Fibroblast of villous mesenchyme (primary cell): ENCODE measurements at places on chromosomes 3 and 15. TPM values are rescaled to one million over a fixed set of nuclear protein-coding genes. Genes with fewer than 3 reads are reported as not detected.

GRCh38 chr3:27253831-27254230 lies 115.4 kb downstream of the NEK10 start:
- DNase-seq: peak; percentile 10

- DNase-seq: peak; percentile 44
These were observed 19.6 kb upstream of the HCN4 start for GRCh38 chr15:73388256-73388781.

DNA sequence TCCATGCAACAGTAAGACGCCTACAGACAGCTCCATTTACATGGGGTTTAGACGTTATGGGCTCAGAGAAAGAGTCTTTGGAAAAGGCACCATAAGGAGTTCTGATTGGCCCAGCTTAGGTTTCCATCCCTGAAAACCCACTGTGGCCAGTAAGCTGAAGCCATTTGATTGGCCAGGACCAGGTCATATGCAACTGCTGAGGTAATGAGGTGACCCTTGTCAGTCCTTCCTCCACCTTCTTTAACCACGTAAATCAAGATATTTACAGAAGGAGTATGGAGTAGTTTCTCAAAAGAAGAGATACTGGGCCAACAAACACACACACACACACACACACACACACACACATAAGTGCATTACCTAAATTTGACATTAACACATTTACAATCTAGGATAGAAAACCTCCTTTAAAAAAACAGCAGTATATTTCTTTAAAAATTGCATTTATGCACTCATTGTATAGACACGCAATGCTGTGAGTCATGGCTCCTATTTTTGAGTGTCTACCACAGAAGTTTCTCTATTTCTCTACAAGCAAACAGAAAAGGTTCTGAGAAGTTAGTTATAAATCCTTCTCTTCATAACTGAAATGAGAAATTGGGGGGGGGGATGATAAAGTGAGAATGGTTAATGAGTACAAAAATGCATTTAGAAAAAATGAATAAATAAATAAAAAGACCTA lies 16.3 kb upstream of the MB21D2 start:
- no peak for DNase-seq

GRCh38 chr3:129625072-129625874 lies 18.8 kb upstream of the PLXND1 start:
- no peak for DNase-seq

DNA sequence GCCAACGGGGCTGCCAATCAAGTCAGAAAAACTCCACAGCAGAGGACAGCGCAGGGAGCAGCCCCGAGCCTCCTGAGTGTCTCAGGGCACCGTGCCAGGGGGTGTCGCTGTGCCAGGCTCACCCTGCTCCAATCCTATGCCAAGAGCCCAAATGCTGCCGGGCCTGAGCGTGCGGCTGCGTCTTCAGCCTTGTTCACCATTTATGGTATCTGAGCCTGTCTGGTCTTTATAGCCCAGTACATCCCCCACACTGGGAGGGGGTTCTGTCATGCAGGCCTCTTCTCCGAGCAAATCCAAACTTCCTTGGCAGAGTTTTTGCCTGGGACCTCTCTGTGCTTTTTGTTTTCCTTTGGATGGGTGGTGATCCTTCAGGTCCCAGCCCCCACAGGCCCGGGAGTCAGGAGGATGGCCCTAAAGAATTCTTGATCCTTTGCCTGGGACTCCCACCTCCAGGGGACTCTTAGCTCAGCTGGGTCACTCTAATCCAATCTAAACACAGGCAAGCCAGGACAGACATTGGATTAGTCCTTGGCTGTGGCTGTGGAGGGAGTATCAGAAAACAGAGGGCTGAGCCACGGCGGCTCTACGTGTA lies 135.1 kb upstream of the HACD2 start:
- DNase-seq: no peak

DNA sequence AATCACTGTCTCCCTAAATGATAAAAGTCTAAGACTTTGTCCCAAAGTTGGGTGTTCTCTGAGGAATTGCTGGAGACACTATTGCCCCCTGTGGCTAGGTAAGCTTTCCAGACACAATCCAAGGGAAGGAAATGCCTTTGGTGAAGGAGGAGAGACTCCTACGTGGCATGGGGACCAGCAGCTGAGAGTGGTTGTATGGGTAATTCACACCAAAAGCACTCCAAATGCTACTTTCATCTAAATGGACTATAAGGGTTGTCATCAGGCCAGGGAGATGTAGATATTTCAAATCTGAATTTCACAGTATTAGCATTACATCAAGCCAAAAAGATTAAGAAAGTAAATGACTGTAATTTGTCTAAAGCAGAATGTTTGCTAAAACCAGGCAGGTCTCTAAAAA lies 400.8 kb upstream of the THBS1 start:
- no peak for DNase-seq

GRCh38 chr3:99176169-99176964 lies 274.9 kb upstream of the DCBLD2 start:
- peak; percentile 72 for DNase-seq

DNA sequence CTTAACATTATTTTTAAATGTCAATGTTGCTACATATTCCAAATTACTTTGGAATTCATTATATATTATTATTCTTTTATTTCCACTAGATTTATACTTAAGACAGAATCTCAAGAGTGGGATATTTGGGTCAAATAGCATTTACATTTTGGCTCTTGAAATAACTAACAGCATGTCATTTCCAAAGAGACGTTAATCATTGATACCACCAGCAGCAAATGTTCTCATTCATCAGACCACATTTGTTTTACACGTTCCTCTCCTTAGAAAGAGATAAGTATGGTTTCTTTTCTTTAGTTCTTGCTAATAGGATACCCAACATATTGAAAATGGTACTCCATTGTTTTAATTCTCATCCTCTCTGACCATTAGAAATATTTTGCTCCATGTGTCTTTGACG lies 229.8 kb downstream of the LPP start:
- DNase-seq: no peak

DNA sequence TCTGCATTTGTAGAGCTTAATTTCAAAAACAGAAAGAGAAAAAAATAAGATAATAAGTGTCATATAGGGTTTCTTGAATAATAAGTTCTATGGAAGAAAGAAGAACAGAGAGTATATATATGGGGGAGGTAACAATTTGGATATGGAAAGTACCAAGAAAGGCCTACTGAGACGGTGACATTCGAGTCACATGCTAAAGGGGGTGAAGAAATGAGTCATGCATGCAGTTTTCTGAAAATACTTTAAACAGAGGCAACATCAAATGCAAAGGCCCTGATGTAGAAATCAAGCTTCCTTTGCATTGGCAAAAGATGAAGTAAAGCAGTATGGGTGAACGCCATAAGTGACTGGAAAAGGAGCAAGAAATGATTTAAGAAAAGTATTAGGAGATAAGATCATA lies 371.6 kb upstream of the ZNF385D start:
- no peak for DNase-seq

GRCh38 chr15:35728219-35728940 lies 182.4 kb upstream of the DPH6 start:
- DNase-seq: peak; percentile 53

DNA sequence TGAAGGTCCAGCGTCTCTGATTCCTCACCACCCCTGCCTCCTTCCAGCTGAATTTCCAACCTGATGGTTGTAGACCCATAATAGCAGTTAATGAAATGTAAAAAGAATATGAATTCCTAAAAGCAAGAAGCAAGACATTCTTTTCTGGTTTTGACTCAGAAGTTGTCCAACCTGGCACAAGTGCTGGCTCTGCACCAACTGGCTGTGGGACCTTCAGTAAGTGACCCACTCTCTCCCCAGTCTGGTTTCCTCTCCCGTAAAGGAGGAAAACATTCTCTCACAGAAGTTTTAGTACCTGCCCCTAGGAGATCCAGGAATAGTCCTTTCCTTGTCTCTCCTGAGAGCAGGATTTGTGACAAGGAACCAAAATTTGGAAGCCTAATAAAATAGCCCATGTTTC lies 236.9 kb upstream of the TRIM42 start:
- DNase-seq: peak; percentile 5

DNA sequence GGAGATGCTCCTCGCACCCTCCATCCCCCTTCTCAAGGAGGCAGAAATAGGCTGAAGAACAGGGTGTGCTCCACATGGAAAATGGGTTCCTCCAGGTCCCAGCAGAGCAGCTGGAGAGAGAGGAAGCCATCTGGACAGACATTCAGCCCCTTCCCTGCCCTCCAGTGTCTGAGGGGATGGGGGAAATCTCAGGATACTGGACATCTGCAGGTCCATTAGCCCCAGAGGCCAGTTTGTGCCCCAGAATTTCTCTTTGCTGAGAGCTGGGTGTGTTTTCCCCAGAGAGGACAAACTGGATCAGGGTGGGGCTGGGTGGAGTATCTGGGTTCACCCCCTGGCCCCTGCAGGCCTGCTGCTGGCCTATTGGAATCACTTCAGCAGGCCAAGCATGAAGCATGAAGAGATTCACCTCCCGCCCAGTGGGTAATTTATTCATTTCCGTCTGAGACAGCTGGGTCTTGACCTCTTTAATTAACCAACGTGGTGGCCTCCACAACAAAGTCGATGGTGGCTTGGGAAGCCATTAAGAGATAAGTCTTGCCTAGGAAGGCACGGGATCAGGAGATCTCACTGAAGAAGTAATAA lies 4.6 kb downstream of the FAM3D start:
- no peak for DNase-seq

CFAP92 gene
- total RNA-seq: under 0.01 TPM in 1 of 2 replicates, not detected in the other

IL5RA gene
- not detected in 2 replicates for total RNA-seq

TERC gene
- 168 and 175 TPM in 2 replicates for total RNA-seq

SLC12A1 gene
- not detected in 2 replicates for total RNA-seq

ARHGAP11A gene
- total RNA-seq: 14.5 and 25.5 TPM in 2 replicates

VWA5B2 gene
- not detected in 2 replicates for total RNA-seq

TTLL13 gene
- under 0.01 and 0.32 TPM in 2 replicates for total RNA-seq

P2RY14 gene
- not detected in 2 replicates for total RNA-seq
